AML-193 (cell line): ENCODE measurements at places on chromosomes 4 and X.
A peak's percentile ranks its signal among the peaks of the same experiment; 100 is the strongest.

DNA sequence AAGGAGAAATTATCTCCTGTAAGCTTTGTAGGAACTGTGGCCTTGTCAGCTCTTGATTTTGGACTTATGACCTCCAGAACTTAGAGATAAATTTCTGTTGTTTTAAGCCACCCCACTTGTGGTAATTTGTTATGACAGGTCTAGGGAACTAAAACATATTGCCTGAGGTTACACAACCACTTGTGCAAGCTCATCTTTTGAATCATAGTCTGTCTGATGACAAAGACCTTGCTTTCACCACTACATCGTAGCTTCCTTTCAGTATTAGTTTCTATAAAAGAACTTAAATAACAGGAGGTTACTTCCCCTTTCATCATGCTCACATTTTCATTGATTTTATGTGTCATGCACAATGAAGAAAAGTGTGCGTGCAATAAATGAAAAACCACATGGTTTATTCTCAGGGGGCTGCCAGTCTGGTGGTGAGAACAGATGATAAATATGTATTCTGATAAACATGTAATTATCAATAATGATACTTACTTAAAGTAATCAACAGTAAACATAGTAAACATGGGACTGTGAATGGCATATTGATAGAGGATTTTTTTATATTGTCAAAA, 690.0 kb upstream of the HS3ST1 start:
- peak; percentile 46 for DNase-seq

DNA sequence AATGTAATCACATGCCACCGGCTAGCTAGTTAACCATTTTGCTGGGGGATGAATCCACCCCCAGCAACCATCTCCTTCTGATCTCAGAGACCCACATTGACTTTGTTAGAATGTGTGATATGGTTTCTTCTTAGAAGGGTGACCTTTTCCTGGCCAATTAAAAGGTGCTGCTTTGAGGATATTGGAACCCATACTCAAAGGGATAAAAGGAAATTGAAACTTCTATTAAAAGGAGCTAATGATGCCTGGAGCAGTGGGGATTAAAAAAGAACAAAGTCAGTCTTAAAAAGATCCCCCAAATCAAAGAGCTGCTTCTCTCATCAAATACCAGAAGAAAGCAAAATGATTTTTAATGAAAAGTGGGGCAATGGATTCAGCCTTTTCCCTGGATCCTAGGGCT, 214.1 kb downstream of the SHROOM3 start:
- no peak for DNase-seq

- no peak for DNase-seq
Measured at GRCh38 chr4:41260116-41260733, 3.5 kb downstream of the UCHL1 start.

DNA sequence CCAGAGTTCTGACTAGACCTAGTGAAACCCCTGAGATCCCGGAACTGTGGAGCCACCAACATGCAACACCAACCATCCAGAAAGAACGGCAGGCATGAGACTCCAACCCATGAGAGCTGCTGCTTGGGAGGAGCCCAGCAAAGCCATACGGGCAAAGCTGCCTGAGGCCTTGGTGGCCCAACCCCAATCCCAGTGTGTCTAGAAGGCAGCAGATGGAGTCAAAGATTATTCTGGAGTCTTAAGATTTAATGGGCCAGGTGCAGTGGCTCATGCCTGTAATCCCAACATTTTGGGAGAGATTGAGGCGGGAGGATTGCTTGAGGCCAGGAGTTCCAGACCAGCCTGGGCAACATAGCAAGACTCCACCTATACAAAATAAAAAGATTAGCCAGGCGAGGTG, 49.2 kb upstream of the PDK3 start:
- DNase-seq, result no peak

DNA sequence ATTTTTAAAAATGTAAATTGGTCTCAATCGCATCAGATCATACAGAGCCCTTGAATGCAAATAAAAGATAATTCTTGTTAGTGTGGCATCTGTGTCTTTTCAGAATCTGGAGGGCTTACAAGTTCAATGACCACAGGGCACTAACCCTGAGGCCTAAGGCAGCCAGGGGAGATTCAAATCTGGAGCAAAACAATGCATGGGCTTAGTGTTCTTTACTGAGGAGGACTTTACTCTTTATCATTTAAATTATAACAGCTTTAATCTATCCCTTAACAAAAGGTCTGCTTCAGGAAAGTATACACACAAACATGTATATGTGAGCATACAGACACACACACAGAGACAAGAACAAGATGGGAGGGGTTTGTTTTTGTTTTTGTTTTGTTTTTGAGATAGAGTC, 51.0 kb upstream of the NSUN7 start:
- DNase-seq, result no peak

GRCh38 chr4:116229420-116229819, 856.0 kb downstream of the TRAM1L1 start:
- DNase-seq, result no peak

DNA sequence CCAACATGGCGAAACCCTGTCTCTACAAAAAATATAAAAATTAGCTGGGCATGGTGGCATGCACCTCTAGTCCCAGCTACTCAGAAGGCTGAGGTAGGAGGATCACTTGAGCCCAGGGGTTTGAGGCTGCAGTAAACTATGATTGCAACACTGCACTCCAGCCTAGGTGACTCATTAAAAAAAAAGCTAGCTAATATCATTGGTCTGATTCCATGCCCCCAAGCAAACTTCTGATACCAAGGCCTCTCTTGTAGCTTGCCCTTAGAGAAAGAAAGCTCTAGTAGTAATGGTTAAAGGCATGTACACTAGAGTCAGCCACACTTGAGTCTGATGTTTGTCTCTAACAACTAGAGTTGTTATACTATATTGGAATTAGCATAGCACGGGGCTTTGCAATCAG, 32.6 kb upstream of the PHF8 start:
- no peak for DNase-seq

DNA sequence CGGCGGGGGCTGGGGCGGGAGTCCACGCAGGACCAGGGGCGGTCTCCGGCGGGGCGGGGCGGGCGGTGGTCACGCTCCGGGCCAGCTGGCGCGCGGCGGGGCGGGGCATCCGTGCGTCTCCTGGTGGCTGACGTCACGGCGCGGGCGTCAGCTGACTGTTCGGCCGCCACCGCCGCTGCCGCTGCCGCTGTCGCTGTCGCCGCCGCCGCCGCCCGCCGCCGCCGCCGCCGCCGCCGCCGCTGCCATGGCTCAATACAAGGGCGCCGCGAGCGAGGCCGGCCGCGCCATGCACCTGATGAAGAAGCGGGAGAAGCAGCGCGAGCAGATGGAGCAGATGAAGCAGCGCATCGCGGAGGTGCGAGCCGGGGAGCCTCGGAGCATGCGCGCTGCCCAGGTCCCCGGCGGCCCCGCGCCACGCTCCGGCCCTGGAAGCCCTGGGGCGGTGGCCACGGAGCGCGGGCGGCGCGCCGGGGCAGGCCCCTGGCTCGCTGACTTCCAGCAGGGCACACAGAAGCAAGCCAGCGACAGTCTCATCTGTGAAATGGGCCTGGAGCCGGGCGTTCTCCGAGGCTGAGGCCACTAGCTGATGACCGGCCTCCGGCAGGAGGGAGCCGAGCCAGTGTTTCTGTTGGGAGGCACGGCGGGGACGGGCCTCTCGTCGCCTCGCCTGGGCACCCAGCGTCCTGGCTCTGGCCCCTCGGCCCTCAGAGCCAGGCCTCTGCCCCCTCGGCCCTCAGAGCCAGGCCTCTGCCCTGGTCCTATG, at the start of gene FAM50A:
Gene FAM50A, plus strand, starts transcription at position 150 of the 763 bp plus-strand sequence. Its CDS starts 95 bp downstream, at position 245.
- DNase-seq, result peak; percentile 35

GRCh38 chr4:159101988-159102621, 774 bp upstream of the RAPGEF2 start:
- no peak for DNase-seq

DNA sequence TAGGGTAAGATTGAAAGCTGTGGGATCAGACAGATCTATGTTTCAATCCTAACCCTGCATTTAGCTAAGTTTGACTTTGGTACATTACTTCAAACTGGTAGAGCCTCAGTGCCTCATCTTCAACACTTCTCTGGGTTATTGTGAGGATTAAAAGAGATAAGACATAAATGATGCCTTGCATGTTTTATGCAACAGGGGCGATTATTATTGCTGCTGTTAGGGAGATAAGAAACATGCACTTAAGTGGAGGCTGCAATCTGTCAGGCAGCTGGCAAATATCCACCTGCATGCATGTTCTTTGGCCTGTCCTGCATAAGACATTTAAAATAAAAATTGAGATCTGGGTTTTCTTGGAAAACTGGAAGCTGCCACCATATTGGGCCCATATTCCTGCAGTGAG, 24.6 kb downstream of the UNC5C start:
- DNase-seq, result no peak

DNA sequence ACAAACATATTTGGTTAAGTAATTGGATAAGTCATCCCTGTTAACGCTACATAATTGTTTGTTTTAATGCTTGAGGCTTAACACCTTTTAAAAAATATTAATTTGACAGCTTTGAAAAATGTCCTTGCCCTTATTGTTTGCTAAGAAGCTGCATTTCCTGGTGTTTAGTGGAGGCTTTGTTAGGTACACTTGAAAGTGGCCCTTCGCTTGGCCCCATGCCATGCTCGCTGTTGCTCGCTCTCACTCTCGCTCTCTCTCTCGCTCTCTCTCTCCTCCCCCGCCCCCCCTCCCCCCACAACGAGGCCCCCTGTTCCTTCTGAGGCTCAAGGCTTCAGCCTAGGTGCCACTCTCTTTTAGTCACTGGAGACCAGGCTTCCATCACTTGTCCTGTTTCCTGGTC, 139.6 kb downstream of the DCLK2 start:
- no peak for DNase-seq

DNA sequence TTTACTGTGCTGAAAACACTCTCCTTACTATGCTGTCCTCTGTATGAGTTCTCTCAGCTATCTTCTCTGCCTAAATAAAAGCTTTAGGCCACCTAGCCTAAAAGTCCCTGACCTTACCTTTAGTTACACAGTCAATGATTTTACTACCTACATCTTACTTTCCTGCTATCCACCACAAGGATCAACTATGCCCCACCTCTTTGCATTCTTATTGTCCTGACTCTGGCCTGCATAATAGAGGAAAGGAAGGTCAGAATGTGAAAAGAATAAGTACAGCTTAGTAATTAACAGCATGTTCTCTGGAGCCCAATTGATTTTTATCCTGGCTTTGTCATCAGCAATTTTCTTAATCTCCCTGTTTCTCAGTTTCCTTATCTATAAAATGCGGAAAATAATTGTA, 1257.8 kb downstream of the RPA4 start:
- DNase-seq, result no peak

DNA sequence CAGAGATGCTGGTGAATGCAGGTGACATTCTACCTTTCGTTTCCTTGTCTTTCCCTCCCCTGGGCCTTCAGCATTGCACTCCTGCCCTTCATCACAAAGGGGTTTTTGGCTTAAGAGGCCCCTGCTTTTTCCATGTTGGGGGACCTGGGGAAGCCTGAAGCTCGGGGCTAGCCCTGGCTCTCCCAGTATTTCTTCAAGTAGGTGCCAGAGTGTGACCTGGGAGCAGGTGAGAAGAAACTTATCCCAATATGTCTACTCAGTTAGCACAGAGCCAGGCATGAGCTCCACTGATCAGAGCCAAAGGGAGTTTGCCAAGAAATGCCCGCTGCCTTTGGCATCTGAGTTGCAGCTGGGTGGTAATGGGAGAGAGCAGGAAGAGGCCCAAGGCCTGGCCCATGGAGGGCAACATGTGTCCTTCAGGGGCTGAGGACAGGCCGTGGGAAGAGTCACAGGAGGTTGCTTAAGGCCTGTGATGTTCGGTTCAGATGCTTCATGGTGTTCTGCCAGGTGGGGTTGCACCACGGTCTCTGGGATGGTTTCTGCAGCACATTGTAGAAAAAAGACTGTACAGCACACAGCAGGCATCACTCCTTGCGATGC, 7.6 kb downstream of the PRRG3 start:
- no peak for DNase-seq

DNA sequence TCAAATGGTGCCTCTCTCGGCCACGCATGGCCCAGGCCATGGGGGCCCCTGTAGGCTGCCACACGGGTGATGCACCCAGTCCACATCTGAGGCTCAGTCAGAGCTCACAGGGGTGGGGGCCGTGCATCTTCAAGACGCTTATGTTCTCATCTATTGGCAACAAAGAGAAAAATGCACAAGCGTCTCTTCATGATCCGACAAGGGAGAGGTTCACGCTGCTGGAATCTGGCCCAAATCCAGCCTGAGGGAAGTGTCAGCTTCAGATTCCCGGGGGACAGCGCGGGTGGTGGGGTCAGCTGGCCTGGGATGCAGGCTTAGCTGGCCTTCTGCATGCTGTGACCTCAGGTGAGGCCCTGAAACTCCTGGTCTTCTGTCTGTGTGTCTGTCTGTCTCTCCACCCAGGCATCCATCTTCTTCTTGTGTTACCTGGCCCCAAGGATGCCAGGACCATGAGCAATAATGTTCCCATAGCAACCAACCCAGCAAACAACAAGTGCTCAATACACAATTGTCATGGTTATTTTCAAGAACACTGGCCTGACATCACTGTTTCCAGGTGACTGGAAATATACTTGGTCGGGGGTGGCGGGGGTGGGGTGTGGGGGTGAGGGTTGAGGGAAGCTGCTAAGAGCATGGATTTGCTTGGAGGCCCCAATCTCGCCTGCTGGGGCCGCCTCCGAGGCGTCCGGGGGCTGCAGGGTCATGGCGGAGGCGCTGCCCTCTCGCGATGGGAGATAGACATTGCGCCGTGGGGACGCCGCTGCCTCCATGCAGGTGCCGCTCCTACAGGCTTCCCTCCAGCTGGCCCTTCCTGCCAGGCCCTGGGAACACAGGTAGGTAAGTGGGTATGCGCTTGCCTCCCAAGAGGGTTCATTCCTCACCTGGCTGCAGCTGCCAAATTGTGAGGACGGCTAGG, 48.3 kb downstream of the ABLIM2 start:
- DNase-seq, result no peak

- DNase-seq, result no peak
Measured at GRCh38 chr4:87298362-87298761, 24.3 kb downstream of the HSD17B13 start.

GRCh38 chr4:85302193-85302736, 172.7 kb upstream of the ARHGAP24 start:
- no peak for DNase-seq
